Activated T-helper 1 cell treated with anti-CD3 and anti-CD28 coated beads, Interleukin-12 subunit alpha, Interleukin-12 subunit beta, Interleukin-2, Interleukin-4 antibody, amounts not matched to agents 30 ng/mL and 10 ng/mL and 1 ng/mL, durations not matched to agents 14 hours and 24 hours and 36 hours (primary cell): ENCODE measurements at places on chromosomes 1 and 21.

GRCh38 chr1:11483581-11484320, 4.8 kb downstream of the DISP3 start:
- no peaks in the 10 kb centered on the region for H3K36me3 ChIP-seq
- DNase-seq: no peak
- H3K4me3 ChIP-seq: no peak overlapping the region

GRCh38 chr1:210516092-210516656, 187.5 kb downstream of the HHAT start:
- no peaks in the 10 kb centered on the region for H3K27me3 ChIP-seq
- no peak overlapping the region for H3K4me3 ChIP-seq
- H3K27ac ChIP-seq: no peak overlapping the region
- no peaks in the 10 kb centered on the region for H3K4me1 ChIP-seq
- no peak for DNase-seq
- H3K36me3 ChIP-seq: no peaks in the 10 kb centered on the region

DNA sequence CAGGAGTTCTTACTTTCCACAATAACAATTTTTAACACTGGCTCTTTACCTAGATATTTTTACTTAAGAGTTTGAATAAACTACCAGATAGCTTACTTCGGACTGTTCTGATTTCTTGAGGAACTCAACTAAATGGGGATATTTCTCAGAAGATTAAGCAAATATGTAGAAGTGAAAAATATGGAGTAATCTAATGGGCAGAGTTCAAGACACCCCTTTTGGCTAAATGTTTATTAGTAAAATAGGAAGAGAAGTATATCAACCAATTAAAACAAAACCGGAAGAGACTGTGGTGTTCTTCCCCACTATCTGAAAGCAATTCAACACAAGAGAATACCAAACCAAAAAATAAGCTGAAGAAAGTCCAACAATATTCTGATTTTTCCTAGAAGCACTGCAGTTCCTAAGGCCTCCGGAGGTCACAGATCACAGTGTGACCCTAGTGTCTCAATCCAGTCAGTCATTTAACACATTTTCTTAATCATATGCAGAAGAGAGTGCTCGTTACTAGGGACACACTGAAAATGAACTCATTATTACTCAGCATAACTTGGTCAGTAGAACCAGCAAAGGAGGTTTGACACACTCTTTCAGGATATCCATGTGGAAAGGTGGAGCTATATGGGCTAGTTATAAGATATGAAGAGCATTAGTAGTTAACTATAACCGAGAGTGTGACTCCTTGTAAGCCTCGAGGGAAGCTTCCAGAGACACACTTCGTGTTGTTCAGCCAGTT, 5.2 kb downstream of the SIPA1L2 start:
- peaks cover 21% of the 10 kb centered on the region for H3K27me3 ChIP-seq
- H3K4me3 ChIP-seq: no peak overlapping the region
- H3K27ac ChIP-seq: no peak overlapping the region
- H3K36me3 ChIP-seq: no peaks in the 10 kb centered on the region

- no peaks in the 10 kb centered on the region for H3K4me1 ChIP-seq
- no peaks in the 10 kb centered on the region for H3K36me3 ChIP-seq
- DNase-seq: no peak
- H3K4me3 ChIP-seq: no peak overlapping the region
Observed at GRCh38 chr1:223316082-223316481, 47.9 kb downstream of the SUSD4 start.

DNA sequence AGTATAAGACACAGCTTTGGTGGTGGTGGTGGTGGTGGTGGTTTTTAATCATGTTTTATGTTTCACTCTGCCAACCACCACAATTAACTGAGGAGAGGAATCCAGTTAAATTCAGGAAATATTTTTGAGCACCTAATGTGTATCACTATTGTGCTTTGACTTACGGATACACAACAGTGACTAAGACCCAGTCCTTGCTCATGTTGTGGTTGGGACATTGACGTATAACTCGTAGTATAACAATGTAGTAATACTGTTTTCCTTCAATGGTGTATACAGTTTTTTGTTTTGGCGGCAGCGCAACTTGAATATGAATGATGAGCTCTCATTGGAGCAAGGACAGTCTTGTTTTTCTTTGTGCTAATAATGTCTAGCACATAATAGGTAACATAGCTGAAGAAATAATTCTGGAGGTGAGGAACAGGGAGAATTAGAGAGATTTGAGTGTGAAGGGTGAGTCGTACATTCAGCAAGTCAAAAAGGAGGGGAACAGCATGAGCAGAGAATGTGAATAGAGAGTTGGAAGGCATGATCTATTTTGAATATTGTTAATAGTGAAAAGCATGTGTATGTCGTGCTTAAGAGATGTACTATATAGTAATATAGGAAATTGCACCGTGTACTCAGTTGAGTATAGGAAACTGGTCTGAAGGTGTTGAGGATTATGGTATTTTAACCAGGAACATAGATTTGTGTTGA, 5.5 kb downstream of the CACYBP start:
- H3K27me3 ChIP-seq: no peaks in the 10 kb centered on the region
- H3K36me3 ChIP-seq: peaks cover 51% of the 10 kb centered on the region
- no peak for DNase-seq

DNA sequence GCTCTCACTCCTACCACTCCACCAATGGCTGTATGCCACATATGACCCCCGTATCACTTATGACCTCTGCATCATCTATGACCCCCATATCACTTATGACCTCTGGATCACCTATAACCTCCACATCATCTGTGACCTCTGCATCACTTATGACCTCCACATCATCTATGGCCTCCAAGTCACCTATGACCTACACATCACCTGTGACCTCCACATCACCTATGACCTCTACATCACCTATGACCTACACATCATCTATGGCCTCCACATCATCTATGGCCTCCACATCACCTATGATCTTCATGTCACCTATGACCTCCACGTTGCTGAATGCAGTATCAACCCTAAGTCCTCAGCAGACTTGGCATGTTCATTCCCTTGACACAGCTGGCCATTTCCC, 271.2 kb downstream of the MATN1 start:
- no peaks in the 10 kb centered on the region for H3K4me1 ChIP-seq
- no peak overlapping the region for H3K27ac ChIP-seq
- DNase-seq: no peak
- H3K36me3 ChIP-seq: no peaks in the 10 kb centered on the region
- H3K27me3 ChIP-seq: peaks cover 2% of the 10 kb centered on the region

DNA sequence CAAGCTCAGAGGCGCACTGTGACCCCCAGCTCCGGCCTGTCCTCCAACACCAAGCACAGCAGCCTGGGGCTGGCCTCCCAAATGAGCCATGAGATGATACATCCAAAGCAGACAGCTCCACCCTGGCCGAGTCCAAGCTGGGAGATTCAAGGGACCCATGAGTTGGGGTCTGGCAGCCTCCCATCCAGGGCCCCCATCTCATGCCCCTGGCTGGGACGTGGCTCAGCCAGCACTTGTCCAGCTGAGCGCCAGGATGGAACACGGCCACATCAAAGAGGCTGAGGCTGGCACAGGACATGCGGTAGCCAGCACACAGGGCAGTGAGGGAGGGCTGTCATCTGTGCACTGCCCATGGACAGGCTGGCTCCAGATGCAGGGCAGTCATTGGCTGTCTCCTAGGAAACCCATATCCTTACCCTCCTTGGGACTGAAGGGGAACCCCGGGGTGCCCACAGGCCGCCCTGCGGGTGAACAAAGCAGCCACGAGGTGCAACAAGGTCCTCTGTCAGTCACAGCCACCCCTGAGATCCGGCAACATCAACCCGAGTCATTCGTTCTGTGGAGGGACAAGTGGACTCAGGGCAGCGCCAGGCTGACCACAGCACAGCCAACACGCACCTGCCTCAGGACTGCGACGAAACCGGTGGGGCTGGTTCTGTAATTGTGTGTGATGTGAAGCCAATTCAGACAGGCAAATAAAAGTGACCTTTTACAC, 29.1 kb downstream of the SLC19A1 start:
- H3K36me3 ChIP-seq: peaks cover 10% of the 10 kb centered on the region
- H3K4me3 ChIP-seq: no peak overlapping the region
- no peak overlapping the region for H3K27ac ChIP-seq
- H3K4me1 ChIP-seq: peaks cover 6% of the 10 kb centered on the region
- H3K27me3 ChIP-seq: no peaks in the 10 kb centered on the region
- DNase-seq: no peak

GRCh38 chr1:17635276-17635675, 95.8 kb downstream of the ARHGEF10L start:
- H3K4me3 ChIP-seq: no peak overlapping the region
- no peak overlapping the region for H3K27ac ChIP-seq
- H3K36me3 ChIP-seq: no peaks in the 10 kb centered on the region
- H3K4me1 ChIP-seq: no peaks in the 10 kb centered on the region

DNA sequence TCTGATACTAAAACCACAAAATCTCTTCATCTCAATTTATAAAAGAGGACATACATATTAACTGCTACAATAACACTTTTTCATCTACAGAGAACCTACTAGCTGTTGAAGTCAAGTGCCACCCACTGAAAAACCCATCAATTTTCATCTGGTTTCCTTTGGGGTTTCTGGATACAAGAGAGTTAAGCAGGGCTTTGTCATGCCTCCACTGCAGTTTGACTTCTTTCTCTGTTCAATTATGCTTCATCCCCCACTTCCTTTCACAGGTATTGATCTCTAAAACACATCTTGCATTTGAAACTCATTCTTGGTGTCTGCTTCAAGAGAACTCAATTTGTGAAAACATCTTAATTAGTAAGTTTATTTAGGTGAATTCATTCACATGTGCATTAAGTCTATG, 60.5 kb upstream of the ANGPTL3 start:
- no peak overlapping the region for H3K27ac ChIP-seq
- no peaks in the 10 kb centered on the region for H3K36me3 ChIP-seq
- DNase-seq: no peak
- H3K4me1 ChIP-seq: no peaks in the 10 kb centered on the region
- no peaks in the 10 kb centered on the region for H3K27me3 ChIP-seq
- no peak overlapping the region for H3K4me3 ChIP-seq

- peaks cover 10% of the 10 kb centered on the region for H3K4me1 ChIP-seq
- H3K4me3 ChIP-seq: no peak overlapping the region
- peaks cover 6% of the 10 kb centered on the region for H3K27me3 ChIP-seq
- no peak overlapping the region for H3K27ac ChIP-seq
- no peak for DNase-seq
Observed at GRCh38 chr1:245939756-245940345, 567.2 kb downstream of the SMYD3 start.

- H3K27me3 ChIP-seq: no peaks in the 10 kb centered on the region
- peaks cover 31% of the 10 kb centered on the region for H3K4me1 ChIP-seq
- no peak for DNase-seq
- no peaks in the 10 kb centered on the region for H3K36me3 ChIP-seq
Observed at GRCh38 chr1:41242342-41243078, 404 bp upstream of the SCMH1 start.

GRCh38 chr1:163231385-163231784, 28.7 kb upstream of the RGS5 start:
- no peaks in the 10 kb centered on the region for H3K4me1 ChIP-seq
- no peak overlapping the region for H3K4me3 ChIP-seq
- H3K36me3 ChIP-seq: no peaks in the 10 kb centered on the region
- no peak overlapping the region for H3K27ac ChIP-seq
- no peak for DNase-seq

DNA sequence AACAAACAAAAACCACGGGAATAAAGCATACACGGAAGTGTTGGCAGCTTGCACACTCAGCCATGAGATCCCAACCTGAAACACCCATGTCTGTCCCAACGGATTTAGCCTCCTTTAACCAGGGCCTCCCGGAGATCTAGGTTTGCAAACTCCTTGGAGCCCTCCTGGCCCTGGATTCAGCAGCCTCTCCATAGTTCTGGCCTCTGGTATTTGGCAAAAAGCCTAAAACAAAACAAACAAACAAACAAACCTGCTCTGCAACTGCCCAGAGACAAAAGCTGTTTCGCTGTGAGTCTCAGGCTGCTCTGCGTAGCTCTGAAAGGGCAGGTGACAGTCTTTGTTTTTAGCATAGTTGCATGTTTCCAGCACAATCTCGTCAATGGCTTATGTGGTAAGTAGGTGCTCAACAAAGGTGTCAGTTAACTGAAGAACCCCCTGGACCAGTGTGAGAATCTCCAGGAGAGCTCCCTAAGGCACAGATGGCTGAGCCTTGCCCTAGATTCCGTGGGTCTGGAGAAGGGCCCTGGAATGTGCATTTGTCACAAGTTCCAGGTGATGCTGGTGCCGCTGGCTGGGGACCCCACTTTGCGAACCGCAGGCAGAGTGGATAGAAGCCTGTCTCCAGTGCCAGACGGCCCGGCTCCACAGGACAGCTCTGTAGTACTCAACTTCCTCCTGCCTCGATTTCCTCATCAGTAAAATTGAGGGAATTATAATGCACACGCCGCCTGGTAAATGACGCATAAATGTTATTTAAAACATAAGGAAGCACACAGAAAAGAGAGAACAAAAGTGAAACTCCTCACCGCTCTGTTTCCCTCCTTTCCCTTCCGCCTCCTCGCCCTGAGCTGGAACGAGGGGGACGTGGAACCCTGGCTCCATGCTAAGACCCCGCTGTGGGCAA, 86.2 kb downstream of the RIPK4 start:
- H3K27ac ChIP-seq: no peak overlapping the region
- no peak for DNase-seq
- no peaks in the 10 kb centered on the region for H3K36me3 ChIP-seq
- H3K27me3 ChIP-seq: peaks cover 5% of the 10 kb centered on the region

DNA sequence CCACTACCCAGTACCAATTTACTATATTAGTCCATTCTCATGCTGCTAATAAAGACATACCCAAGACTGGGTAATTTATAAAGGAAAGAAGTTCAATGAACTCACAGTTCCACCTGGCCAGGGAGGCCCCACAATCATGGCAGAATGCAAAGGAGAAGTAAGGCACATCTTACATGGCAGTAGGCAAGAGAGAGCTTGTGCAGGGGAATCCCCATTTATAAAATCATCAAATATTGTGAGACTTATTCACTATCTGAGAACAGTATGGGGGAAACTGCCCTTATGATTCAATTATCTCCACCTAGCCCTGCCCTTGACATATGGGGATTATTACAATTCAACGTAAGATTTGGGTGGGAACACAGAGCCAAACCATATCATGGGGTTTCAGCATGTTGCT, 6.4 kb downstream of the CD58 start:
- H3K27me3 ChIP-seq: no peaks in the 10 kb centered on the region
- peaks cover 89% of the 10 kb centered on the region for H3K4me1 ChIP-seq
- H3K27ac ChIP-seq: no peak overlapping the region
- H3K36me3 ChIP-seq: peaks cover 65% of the 10 kb centered on the region
- H3K4me3 ChIP-seq: no peak overlapping the region
- DNase-seq: no peak

DNA sequence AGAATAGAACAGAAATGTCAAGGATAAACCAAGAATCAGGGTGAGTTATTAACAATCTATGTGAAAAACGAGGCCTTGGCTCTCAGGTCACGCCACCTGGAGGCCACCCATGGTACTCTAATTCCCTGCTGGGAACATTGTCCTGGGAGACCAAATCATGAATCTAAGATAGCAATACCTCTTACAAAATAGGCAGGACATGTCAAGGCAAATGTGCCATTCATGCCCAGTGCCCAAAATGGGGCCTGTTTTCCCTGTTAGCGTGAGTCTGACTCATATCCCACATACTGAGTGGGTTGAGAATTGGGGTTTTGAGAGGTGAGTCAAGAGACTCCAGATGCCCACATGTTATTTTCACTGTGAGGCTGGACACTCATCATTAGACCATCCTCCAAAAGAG, 380.8 kb downstream of the HHIPL2 start:
- no peak overlapping the region for H3K27ac ChIP-seq
- no peak for DNase-seq
- H3K36me3 ChIP-seq: no peaks in the 10 kb centered on the region
- H3K4me1 ChIP-seq: no peaks in the 10 kb centered on the region
- H3K27me3 ChIP-seq: no peaks in the 10 kb centered on the region
- H3K4me3 ChIP-seq: no peak overlapping the region
